ENCODE measurements at places on chromosomes 12 and 14.

GRCh38 chr12:21001778-21002177 lies 129.2 kb upstream of the SLCO1B1 start:
- DNase-seq: no peak

- no peak for DNase-seq
These were observed 283.3 kb downstream of the RPL10L start for GRCh38 chr14:46368275-46368674.

DNA sequence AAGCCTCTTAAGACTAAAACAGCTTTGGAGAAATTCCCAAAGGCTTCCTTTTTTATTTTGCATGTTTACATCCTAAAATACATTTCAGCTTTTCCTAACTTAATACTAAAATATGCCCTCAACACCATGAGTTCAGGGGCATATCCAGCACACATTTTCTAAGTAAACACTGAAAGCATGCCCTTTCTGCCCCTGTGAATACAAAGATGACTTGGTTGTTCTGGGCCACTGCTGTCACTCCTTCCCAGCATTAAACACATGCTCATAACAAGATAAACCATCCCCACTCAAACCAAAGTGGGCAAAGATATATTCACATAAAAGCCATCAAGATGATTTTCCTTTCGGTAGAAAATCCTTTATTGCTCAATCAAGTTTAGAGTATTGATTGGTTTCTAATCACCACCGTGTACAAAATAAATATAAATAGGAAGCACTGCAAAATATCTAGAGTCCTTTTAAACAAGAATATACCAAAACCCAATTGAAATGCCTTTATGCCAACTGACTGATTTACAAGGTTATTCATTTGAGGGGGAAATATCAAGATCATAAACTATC lies 1.9 kb downstream of the CCNB1IP1 start:
- DNase-seq: no peak

- DNase-seq: no peak
These were observed 2.4 kb downstream of the FOS start for GRCh38 chr14:75280831-75281653.

- DNase-seq: no peak
These were observed 455.5 kb downstream of the RGS6 start for GRCh38 chr14:72387726-72388125.

GRCh38 chr14:99602054-99602787 lies 1.8 kb downstream of the CCDC85C start:
- no peak for DNase-seq

DNA sequence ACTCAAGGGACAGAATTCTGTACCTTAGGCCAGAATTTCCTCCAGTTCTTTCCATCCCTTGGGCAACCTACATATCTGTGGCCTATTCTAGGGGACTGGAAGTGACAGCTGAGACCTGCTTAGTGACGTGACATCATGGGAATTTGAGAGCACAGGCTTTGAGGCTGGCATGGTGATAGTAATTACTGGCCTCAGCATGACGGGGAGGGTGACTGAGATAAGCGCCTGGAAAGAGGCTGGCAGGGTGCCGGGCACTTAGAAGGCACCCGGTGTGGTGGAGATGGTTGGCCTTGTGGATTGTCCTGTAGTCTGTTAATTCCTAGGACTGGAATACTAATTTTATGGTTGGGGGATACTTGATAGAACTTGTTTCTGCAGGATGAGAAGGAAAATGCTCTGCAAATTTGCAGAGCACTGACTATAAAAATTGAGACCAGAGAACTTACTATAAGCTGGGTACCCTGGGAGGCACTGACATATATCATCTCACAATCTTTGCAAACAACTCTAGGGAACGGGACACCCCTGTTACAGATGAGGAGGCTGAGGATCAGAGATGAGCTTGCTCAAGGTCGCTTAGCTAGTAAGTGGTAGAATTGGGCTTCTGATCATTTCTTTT lies 42.2 kb upstream of the TBX3 start:
- DNase-seq: no peak

DNA sequence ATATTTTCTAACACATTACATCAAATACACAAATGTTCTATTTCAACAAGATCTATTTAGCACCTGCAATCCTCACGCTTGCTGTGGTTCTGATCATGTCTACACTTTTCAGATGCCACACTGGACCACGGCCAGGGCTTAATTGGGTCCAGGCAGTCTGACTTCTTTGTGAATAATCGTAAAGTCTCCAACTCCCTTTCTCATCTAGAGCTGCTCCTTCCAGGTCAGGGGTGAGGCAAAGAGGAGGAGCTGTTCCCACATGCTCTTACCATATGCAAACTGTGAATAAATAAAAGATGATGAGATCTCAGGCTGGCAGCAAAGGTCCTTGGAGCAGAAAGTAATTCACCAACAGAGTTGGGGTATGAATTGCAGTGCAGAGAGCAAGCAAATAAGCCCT lies 316.6 kb downstream of the GLT1D1 start:
- no peak for DNase-seq

- DNase-seq: no peak
These were observed 197.2 kb downstream of the CHST11 start for GRCh38 chr12:104653730-104654664.

GRCh38 chr14:72894623-72895378 lies 900 bp upstream of the DPF3 start:
- no peak for DNase-seq

GRCh38 chr12:88398031-88398430 lies 182.2 kb downstream of the KITLG start:
- no peak for DNase-seq

DNA sequence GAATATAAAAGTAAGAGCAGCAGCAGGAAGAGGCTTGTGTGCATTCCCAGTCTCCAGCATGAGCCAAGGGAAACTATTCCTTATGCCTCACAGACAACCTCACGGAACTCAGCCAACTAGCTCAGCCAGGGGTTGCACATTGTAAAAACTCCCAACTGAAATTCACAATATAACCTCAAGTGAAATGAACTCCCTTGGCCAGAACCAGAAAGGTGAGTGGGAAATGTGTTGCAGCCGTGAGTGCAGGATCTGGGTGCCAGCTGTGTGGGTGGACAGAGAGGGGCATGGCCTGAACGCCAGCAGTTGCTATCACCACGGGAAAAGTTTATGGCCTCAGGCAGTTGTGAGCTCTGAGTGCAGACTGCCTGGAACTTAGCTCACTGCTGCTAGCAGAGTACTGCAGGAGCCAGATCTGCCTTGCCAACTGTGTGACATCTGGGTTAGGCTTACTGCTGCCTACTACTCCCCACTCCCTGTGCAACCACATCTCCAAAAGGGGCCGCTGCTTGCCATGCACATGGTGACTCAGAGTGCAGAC lies 2.3 kb upstream of the CLEC1A start:
- no peak for DNase-seq

- DNase-seq: no peak
These were observed 23.5 kb downstream of the CMKLR1 start for GRCh38 chr12:108315486-108316105.

GRCh38 chr14:54689928-54690327 lies 123.0 kb downstream of the SAMD4A start:
- no peak for DNase-seq

DNA sequence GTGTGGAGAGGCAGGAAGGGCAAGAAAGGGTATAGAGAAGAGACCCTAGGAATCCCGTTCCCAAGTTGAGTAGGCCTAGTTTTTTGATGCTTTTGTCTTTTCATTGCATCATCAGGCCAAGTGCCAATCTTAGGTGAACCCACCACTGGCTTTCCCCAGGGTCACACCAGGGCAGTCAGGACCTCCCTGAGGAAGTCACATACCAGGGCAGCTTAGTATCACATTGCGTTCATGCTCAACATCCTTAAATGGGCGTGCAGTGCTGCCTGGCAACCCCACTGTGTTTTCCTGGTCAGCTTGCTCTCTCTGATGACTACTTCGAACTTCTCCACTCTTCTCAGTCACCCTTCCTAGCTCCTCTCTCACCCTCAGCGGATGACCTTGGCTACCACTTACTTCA lies 9.0 kb downstream of the ASIC1 start:
- DNase-seq: no peak

DNA sequence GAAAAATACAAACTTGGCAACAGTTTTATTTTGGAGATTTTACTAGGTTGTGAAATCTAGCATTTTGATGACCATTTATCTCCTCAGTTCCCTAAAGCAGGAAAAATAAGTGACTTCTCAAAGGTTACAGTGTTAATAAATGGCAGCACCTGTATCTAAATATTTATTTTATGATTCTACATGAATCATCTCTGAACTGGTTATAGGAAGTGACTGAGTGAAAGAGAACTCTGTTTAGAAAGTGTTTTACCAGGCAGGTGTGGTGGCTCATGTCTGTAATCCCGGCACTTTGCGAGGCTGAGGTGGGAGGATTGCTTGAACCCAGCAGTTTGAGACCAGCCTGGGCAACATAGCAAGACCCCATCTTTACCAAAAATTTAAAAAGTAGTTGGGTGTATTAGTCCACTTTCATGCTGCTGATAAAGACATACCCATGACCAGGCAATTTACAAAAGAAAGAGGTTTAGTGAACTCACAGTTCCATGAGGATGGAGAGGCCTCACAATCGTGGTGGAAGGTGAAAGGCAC lies 26.3 kb downstream of the MIPOL1 start:
- DNase-seq: no peak

GRCh38 chr12:103181366-103182152 lies 224.1 kb downstream of the ASCL1 start:
- no peak for DNase-seq

DNA sequence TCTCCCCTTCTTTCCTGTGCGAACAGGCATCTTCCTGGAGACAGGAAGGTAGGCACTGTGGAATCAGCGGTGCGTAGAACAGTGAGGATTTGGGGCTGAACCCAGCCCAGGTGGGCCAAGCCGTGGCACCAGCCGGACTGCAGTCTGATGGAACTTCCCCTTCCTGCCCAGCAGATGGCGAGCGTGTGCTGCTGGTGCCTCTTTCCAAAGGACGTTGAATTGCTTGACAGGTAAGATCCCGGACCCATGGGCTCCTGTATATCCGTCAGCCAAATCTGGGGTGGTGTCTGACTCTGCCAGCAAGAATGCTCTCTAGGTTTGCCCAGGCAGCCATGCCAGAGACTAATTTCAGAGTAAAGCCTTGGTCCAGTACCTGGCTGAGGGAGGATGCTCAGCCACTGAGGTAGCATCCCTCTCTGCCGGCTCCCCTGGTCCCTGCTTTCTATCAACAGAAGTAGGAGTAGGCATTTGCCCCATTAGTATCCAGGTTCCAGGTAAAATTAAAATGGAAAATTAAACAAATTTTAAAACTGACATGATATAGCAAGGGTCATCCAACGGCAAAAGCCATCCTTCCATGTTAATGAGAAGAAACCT lies 21.1 kb upstream of the KCNA5 start:
- DNase-seq: peak; percentile 28

DNA sequence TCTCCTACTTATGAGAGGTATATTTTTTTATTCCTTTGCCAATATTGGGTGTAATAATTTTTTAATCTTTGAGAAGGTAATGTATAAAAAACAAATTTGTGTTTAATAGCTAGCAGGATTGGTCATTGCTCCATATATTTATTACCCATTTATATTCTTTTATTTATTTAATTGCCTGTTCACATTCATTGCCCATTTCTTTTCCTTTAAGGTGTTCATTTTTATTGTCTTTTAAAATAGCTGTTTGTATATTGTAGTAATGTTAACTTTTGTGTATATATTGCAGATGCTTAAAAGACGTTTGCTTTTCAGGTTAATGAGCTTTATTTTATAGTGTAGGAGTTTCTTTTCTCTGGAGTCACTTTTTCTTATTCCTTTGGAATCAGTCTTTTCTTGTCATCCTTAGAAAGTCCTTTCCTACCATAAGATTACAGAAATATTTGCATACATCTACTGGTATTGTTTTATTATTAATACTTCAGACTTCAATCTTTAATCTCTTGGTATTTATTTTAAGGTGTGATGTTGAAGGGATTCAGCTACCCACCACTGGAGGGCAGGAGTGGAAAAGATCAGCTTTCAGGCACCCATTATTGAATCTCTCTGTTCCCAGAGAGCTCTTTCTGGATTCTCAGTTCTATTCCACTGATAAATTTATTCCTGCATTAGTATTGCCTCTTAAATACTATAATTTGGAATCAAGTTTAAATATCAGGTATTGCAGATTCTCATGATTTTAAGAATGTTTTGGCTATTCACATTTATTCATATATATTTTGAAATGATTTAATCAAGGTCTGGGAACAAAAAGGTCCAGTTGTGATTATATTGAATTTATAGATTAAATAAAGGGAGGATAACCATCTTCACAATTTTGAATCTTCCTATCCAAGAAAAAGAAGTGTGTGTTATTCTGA lies 17.3 kb downstream of the PPM1A start:
- DNase-seq: no peak

DNA sequence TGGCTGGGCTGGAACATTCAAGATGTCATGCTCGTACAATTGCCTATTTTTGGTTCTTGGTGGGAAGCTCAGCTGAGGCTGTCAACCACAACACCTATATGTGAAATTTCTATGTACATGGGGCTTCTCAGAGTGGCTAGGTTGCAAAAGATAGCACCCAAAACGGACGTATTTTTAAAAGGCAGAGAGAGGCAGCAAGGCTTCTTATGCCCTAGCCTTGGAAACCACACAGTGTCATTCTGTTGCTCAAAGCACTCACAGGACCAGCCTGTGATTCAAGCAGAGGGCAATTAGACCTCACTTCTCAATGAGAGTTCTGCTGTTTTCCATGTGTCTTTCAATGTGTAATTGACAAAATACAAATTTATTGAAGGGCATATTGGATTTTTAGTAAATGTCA lies 134.0 kb downstream of the GXYLT1 start:
- DNase-seq: no peak

DNA sequence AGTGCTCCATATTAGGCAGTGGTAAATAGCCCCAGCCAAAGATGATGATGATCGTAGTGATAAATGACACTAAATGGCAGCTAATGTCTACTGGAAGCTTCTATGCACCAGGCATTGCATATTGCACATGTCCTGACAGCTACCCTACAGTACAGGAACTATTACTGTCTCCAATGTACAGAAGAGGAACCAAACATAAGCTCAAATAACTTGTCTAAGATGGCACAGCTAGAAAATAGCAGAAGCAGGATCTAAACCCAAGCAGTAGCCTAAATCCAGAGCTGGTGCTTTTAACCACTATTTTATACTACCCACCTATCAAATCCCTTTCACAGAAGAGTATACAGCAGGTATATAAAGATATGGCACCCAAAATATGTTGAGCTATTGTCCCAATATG lies 28.9 kb downstream of the ESR2 start:
- DNase-seq: no peak

DNA sequence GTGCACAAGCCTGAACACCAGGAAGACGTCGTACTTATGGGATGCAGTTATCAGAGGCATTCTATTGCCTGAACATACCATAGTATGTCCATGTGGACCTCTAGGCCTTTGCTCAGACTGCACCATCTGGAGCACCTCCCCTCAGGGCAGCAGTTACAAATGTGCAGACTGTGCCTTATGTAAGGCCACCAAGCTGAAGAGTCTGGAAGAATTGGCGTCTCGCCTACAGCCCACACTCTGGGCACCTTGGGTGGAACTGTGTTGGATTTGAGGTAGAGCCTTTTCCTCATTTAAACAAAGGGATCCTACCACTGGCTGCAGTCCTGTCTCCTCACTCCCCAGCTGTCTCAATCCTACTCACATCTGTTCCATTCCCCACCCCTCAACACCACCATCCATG lies 204.3 kb upstream of the FRMD6 start:
- DNase-seq: no peak

- peak; percentile 50 for DNase-seq
These were observed 134.2 kb downstream of the SMOC1 start for GRCh38 chr14:70013271-70013873.

- DNase-seq: no peak
These were observed 148.1 kb upstream of the C14orf180 start for GRCh38 chr14:104431351-104431928.

All from stimulated activated CD4-positive, alpha-beta T cell treated with anti-CD3 and anti-CD28 coated beads, Interleukin-2, amount 100 ng/mL, for 48 hours (primary cell).